Fibroblast of pulmonary artery (primary cell): ENCODE measurements at places on chromosomes 11 and 22.

DNA sequence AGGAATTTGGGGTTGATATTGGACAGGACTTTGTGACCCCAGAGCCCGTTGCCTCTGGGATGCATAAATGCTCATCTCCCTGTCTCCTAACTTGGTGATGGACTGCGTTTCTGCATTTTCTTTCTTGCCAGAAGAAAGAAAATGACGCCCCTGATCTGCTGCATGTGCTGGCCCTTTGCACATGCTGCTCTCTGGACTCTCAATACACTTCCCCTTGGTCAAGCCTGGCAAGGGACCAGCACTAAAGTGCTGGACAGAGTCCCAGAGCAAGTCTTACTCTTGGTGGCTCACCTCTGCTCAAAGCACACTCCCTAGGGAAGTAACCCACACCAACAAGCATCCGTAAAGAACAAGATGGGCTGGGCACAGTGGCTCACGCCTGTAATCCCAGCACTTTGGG is 40.7 kb downstream of the MYH9 start:
- DNase-seq: no peak

GRCh38 chr11:74417379-74417804 is 19.2 kb upstream of the PGM2L1 start:
- no peak for DNase-seq

DNA sequence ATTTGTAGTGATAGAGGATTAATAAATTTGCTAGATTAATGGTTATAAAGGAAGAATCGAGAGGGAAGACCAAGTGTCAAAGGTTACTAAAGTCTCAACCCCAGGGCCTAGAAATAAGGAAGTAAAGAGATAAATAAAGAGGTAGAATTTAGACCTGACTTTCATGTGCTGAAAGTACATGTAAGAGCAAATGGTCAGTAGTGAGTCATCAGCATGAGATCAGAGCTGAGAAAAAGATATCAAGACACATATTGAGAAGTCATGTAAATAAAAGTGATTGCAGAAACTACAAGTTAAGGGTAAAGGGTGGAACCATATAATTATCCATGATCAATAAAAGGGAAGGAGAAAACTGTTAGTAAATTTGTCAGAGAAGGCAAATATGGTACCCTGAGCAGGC is 1.4 kb upstream of the OR8B8 start:
- DNase-seq: peak; percentile 15

DNA sequence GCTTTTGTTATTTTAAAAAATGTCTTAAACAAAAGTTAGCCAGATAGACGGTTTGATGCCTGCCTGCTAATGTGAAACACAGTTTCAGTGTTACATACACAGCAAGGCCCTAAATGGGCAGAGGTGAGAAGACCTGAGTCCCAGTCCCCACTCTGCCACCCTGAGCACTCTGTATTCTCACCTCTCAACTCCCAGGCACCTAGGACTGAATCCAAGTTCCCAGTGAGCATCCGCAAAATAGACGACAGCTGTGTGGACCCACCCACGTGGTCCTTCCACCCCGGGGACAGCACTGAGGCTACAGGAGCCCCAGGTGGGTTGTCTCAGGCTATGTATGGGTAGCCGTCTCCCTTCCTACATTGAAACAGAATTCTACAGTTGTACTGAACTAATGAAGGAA is 111.5 kb downstream of the RPL27A start:
- DNase-seq: no peak

DNA sequence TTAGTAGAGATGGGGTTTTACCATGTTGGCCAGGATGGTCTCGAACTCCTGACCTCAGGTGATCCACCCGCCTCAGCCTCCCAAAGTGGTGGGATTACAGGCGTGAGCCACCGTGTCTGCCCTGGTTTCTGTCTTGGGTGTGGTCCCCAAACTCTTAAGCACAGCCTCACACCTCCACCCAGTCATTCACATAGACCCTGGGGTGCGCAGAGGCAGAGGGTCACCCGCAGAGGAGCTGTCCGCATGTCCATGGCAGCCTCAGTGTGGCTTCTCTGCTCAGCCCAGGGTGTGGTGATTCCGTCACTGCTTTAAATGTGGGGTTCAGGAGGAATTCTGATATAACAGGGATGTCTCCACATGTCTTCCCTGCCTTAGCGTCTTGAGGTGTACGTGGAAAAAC is 48.5 kb upstream of the PRODH start:
- no peak for DNase-seq

GRCh38 chr11:127233998-127234397 is 233.4 kb upstream of the KIRREL3 start:
- no peak for DNase-seq

- no peak for DNase-seq
These were observed 1.9 kb upstream of the MPZL2 start for GRCh38 chr11:118265954-118266353.

- no peak for DNase-seq
These were observed 443.1 kb downstream of the TBC1D22A start for GRCh38 chr22:47205554-47205953.

DNA sequence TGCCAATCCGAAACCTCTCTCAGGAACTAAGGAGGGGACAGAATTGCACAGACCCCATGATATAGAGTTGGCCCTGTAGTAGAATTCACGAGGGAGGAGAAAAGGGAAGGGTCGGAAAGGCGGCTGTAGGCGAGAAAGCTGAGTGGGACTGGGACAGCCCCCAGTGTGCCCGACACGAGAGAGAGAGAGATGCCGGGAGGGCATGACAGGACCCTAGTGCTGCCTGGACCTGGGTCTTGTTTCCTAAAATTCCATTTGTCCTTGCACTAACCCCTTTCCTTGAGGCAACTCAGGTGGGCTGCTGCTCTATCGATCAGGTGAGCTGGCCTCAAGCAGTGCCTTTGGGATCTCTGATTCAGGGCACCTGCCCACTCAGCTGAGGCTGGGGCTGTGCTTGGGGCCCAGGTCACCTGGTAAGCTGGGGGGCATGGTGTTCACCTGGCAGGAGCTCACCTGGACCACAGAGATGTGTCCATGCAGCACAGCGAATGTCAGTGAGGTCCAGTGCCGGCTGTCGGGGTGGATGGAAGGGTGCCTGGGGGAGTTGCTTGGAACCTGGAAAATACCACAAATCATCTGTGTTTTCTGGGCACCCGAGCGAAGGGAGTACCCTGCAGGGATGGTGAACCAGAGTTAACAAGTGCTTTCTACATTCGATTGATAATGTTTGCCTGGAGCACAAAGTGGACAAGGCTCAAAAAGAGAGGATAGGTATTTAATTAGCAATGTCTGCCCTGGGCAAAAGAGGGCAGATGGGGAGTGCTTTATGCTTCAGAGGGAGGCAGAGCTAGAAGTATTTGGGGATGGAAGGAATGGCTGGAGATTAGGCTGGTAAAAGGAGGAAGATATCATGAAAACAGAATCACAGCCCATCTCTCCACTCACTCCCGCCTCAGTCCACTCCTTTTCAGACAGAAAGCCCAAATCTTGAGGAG is 61.6 kb downstream of the NAT10 start:
- DNase-seq: no peak

DNA sequence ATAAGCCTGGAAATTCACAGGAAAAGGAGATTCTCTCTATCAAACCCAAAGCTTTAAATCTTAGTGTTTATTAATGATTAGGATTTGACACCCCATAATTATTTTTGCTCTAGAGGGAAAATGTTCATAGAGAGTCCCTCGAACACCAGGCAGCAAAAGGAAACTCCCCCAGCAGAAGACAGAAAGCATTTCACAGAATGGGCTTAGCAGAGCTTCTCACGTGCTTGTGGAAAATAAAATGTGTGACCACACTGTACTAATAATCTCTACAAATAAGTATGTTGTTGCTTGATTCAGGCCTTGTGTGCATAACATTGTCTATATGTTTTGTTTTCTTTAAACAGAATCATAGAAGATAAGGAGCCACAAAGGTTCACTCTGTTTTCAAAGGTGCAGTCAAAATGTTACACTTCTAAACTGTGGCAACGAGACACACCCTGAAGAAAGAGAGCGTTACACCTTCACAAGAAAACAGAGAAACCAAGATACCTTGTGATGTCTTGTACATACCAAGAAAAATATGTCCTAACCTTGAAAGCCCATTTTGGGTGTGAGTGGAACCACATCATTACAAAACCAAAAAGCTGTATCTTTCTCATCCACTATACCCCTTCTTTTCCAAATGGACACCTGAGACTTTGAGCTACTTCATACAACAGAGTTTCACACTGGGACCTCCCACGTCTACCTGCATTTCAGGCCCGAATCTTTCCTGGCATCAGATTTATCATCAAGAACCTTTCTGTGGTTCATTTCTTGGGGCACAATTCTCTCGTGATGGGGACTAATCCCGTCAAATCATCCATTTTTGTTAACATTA is 282.5 kb downstream of the ETS1 start:
- DNase-seq: no peak

DNA sequence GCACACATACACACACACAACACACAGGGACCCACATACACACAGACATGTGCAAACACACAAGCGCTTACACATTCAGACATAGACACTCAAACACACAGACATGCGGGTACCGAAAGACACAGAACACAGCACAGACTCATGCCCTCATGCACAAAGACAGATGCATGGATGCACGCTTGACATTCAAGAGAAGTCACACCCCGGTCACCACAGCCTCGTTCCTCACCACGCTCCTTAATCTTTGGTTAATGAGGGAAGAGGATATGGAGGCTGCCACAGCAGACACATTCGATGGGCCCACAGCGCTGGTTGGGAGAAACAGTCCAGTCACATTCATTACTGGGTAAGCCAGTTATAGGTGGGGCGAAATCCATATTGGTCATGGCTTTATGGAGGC is 51.9 kb upstream of the EIF3D start:
- DNase-seq: no peak

DNA sequence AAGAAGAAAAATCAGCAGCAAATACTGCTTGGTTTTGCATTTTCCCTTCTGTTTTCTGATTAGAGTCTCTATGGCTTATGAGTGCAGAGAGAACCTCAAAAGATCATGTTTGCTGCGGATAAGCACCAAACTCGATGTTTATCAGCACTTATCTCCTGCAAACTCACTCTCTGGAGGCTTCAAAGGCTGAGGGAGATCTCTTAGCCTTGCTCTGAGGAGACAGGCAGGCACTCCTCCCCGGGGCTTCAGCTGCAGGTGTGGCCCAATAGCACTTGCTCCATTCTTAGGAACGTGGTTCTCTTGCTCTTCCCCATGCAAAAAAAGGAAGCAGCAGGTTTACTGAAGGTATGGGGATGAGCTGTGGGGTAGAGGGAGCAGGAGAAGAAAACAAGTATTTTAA is 45.1 kb downstream of the FLI1 start:
- no peak for DNase-seq

GRCh38 chr11:1650918-1651262 is 21.3 kb downstream of the KRTAP5-5 start:
- no peak for DNase-seq

- DNase-seq: no peak
These were observed 27.4 kb downstream of the PHF21B start for GRCh38 chr22:44982445-44982844.

GRCh38 chr11:17898071-17898470 is 114.8 kb downstream of the SERGEF start:
- DNase-seq: no peak

GRCh38 chr11:116418388-116419041 is 354.3 kb downstream of the BUD13 start:
- DNase-seq: no peak

GRCh38 chr11:78825591-78826020 is 250.9 kb upstream of the NARS2 start:
- no peak for DNase-seq

DNA sequence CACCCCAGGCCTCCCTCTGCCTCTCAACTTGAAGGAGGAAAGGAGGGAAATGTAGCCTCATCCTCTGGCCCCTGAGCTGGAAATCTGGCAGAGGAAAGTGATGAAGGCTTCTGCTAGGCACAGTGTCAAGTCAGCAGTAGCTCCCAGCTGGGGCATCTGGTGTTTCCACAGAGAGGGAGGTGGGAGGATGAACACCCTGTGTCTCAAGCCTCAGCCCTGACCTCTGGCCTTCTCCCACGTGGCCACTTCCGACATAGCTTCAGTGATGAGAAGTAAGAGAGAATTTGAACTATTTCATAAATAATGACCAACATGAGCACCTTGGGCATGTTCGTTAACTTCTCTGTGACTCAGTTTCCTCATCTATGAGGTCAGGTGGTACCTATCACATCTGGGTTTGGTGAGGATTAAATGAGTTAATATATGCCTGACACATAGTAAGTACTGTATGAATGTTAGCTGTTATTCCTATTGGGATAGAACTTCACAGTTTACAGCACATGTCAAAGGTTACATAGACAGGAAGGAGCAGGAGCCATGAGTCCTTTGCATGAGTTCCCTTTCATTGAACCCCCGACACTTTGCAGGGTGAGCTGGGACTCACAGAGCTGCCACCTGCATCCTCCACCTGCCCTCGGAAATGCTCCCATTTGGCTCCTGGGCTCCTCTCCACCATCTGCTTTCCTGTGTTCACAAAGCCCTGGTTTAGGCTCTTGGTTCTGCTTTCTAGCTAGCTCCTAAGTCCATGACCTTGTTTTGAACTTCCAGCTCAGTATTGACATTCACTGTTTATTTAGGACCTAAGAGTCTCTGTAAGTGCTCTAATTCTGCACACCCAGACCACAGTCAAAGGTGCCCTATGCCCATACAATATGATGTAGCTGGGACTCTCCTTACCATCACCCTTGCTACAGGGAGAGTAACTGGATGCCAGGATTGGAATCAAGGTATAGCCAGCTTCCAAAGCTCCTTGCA is 61.7 kb downstream of the CSNK2A3 start:
- DNase-seq: no peak

GRCh38 chr22:35846804-35847203 is 129.1 kb downstream of the APOL5 start:
- DNase-seq: no peak

DNA sequence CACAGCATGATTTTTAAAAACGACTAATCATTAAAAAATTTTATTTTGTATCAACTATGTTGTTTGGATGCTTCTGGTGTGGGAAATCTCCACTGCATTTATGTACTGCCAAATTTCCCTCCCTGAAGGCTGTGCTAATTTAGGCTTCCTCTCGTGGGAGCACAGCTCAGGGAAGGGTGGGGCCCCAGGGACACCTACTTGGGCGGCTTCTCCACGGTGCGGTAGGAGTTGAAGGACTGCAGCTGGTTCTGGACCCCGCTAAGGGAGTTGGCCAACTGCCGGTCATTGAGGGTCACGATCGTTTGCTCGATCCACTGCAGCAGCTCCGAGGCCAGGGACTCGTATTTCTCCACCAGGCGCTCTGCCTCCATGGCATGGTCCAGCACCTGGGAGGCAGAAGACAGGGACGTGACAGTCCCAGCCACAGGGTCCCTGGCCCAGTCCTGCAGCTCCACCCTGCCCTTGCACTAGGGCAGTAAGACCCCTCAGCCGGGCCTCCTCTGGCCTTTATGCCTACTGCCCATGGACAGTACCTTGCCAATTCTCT is 18.6 kb downstream of the SPTBN2 start:
- DNase-seq: no peak

- DNase-seq: peak; percentile 78
These were observed 17.7 kb downstream of the RBFOX2 start for GRCh38 chr22:36010882-36011281.
